ENCODE measurements at places on chromosomes 5 and 9. TPM values are rescaled to one million over a fixed set of nuclear protein-coding genes. Genes with fewer than 3 reads are reported as not detected.

GRCh38 chr5:78779262-78779661, 130.7 kb upstream of the LHFPL2 start:
- H3K27me3 ChIP-seq: no peaks in the 10 kb centered on the region
- peaks cover 3% of the 10 kb centered on the region for H3K36me3 ChIP-seq
- no peak overlapping the region for H3K4me3 ChIP-seq
- H3K27ac ChIP-seq: no peak overlapping the region

DNA sequence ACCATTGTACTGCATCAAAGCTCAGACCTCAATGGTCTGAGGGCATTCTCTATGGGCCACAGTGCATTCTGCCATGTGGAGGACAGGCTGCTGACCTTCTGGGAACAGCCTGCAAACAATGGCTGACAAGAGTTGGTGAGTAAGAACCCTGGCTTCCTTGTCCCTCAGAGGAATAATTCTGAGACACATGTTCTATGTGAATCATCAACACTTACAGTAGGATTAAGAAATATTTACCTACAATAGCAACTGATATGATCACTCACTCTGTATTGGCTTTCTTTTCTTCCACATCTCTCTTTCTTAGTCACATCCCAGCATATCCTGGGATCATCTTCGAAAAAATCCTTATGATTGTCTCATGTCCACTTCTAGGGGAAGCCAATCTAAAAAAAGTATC, 306.5 kb upstream of the ITGA1 start:
- no peak overlapping the region for H3K27ac ChIP-seq
- no peaks in the 10 kb centered on the region for H3K36me3 ChIP-seq
- no peak for DNase-seq
- no peaks in the 10 kb centered on the region for H3K4me1 ChIP-seq

TNC gene
- total RNA-seq: 0.60 TPM

DNA sequence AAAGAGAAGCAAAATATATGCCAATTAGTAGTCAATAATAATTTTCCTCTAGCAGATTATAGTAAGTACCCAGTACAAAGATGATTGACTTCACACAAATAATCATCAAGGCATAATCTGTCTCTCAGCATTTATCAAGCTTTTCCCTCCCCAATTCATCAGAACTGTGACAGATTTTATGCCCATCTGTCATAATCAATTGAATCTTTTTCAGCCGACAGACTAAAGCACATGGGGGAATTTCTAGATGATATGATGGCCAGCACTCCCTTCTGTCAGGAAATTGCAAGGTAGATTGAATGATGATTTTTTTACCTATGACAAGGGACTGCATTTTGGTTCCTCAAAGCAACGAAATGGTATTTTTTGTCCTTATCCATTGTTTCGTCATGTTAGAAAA, 227.1 kb upstream of the CYLC2 start:
- no peak overlapping the region for H3K4me3 ChIP-seq
- DNase-seq: no peak
- no peaks in the 10 kb centered on the region for H3K4me1 ChIP-seq
- H3K36me3 ChIP-seq: no peaks in the 10 kb centered on the region
- no peaks in the 10 kb centered on the region for H3K27me3 ChIP-seq
- H3K27ac ChIP-seq: no peak overlapping the region

- no peak for DNase-seq
- H3K27me3 ChIP-seq: no peaks in the 10 kb centered on the region
- H3K27ac ChIP-seq: no peak overlapping the region
- no peaks in the 10 kb centered on the region for H3K4me1 ChIP-seq
These were observed 24.7 kb downstream of the ARL15 start for GRCh38 chr5:54285686-54286085.

- DNase-seq: no peak
- no peak overlapping the region for H3K4me3 ChIP-seq
- no peak overlapping the region for H3K27ac ChIP-seq
- no peaks in the 10 kb centered on the region for H3K4me1 ChIP-seq
These were observed 791.9 kb upstream of the CDH6 start for GRCh38 chr5:30401479-30402058.

OR1Q1 gene
- not detected for total RNA-seq

OR1L4 gene
- not detected for total RNA-seq

GRCh38 chr9:15243081-15243480, 63.9 kb downstream of the TTC39B start:
- DNase-seq: no peak
- H3K4me1 ChIP-seq: peaks cover 36% of the 10 kb centered on the region
- no peak overlapping the region for H3K27ac ChIP-seq
- no peaks in the 10 kb centered on the region for H3K27me3 ChIP-seq
- peaks cover 38% of the 10 kb centered on the region for H3K36me3 ChIP-seq

GRCh38 chr9:99249619-99250018, 27.5 kb downstream of the SEC61B start:
- no peak for DNase-seq
- no peaks in the 10 kb centered on the region for H3K27me3 ChIP-seq
- H3K4me1 ChIP-seq: peaks cover 49% of the 10 kb centered on the region

- no peak overlapping the region for H3K4me3 ChIP-seq
- H3K36me3 ChIP-seq: peaks cover 13% of the 10 kb centered on the region
- H3K4me1 ChIP-seq: peaks cover 6% of the 10 kb centered on the region
- DNase-seq: no peak
- no peak overlapping the region for H3K27ac ChIP-seq
- H3K27me3 ChIP-seq: peaks cover 2% of the 10 kb centered on the region
These were observed 53.2 kb downstream of the ANKRD33B start for GRCh38 chr5:10617103-10617502.

KIAA0825 gene
- 0.47 TPM for total RNA-seq

GRCh38 chr5:174947548-174947947, 223.2 kb downstream of the MSX2 start:
- H3K27ac ChIP-seq: no peak overlapping the region
- H3K27me3 ChIP-seq: peaks cover 8% of the 10 kb centered on the region
- DNase-seq: no peak

PLPP1 gene
- total RNA-seq: 27.5 TPM

TNFSF8 gene
- 207 TPM for total RNA-seq

DNA sequence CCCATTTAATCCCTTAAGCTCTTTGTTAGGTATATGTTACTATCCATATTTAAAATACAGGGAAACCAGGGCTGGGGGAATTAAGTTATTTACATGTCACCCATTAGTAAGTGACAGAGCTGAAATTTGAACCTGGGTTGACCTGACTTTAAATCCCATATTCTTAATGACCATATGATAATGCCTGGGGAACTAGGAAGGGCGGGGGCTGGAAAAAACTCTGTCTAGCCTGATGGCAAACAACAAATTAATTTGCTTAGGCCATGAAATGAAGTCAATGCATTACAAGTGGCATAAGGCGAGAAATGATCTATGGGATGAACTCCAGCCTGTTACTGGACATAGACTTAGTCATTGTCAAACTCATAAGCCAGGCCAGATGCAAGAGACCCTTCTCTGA, 325.7 kb upstream of the WWC1 start:
- no peak overlapping the region for H3K4me3 ChIP-seq
- H3K36me3 ChIP-seq: no peaks in the 10 kb centered on the region
- H3K4me1 ChIP-seq: no peaks in the 10 kb centered on the region
- DNase-seq: no peak
- no peak overlapping the region for H3K27ac ChIP-seq

- no peak overlapping the region for H3K4me3 ChIP-seq
- no peak for DNase-seq
- peaks cover 7% of the 10 kb centered on the region for H3K4me1 ChIP-seq
- H3K36me3 ChIP-seq: no peaks in the 10 kb centered on the region
- H3K27ac ChIP-seq: no peak overlapping the region
These were observed 44.9 kb upstream of the ZNF366 start for GRCh38 chr5:72552041-72552557.

GRCh38 chr5:98414938-98415337, 358.5 kb upstream of the RGMB start:
- no peak overlapping the region for H3K4me3 ChIP-seq
- H3K36me3 ChIP-seq: no peaks in the 10 kb centered on the region
- H3K27me3 ChIP-seq: peaks cover 5% of the 10 kb centered on the region
- no peaks in the 10 kb centered on the region for H3K4me1 ChIP-seq
- no peak for DNase-seq

LRRC19 gene
- not detected for total RNA-seq

BARX1 gene
- 0.21 TPM for total RNA-seq

GRCh38 chr9:131067625-131068024, 28.7 kb upstream of the AIF1L start:
- no peak for DNase-seq
- H3K4me1 ChIP-seq: no peaks in the 10 kb centered on the region
- no peak overlapping the region for H3K27ac ChIP-seq
- H3K27me3 ChIP-seq: no peaks in the 10 kb centered on the region

DNA sequence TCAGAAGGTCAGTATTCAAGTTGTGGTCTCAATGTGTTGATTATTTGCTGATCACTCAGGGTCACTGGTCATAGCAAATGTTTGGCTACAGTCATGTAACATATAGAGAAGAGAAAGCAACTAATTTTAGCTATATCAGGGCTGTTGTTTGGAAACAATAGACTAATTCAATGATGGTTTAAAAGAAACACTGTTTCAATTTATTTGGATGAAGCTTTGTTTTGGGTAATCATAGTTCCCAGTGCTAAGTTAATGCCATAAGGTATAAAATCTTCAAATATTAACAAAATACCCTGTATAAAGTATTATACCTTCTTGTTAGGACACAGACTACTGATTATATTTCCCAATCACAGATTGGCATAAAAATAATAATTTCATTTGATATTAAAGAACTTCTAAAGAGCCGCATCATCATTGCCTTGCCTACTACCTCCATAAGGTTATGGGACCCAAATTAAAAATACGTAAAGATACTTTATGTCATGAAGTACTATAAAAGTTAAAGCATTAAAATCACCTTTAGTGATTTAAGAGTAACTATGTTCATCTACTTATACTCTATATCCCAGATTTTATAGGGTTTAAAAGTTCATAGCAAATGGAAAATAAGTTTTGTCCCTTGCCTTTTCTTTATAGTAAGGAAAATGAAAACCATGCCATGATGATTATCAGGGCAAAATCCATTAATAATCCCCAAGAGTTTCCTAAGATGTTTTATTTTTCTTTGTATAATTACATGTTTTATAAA, 6.0 kb downstream of the NR3C1 start:
- peak overlapping the region; percentile 92 for H3K4me3 ChIP-seq
- H3K27me3 ChIP-seq: no peaks in the 10 kb centered on the region
- H3K36me3 ChIP-seq: peaks cover 41% of the 10 kb centered on the region
- no peak overlapping the region for H3K27ac ChIP-seq

- H3K27me3 ChIP-seq: peaks cover 24% of the 10 kb centered on the region
- no peak for DNase-seq
- H3K4me3 ChIP-seq: no peak overlapping the region
- no peak overlapping the region for H3K27ac ChIP-seq
- no peaks in the 10 kb centered on the region for H3K4me1 ChIP-seq
These were observed 15.3 kb downstream of the PROP1 start for GRCh38 chr5:177980743-177981151.
